ENCODE measurements at places on chromosomes 5 and 9. TPM values are rescaled to one million over a fixed set of nuclear protein-coding genes. Genes with fewer than 3 reads are reported as not detected.

PCDHB6 gene
- total RNA-seq, result 1.6 TPM

FAM200C gene
- 4.8 TPM for total RNA-seq

CARTPT gene
- not detected for total RNA-seq

TMEM174 gene
- not detected for total RNA-seq

ADCY2 gene
- total RNA-seq, result 8.3 TPM

ANKRD31 gene
- total RNA-seq, result 0.42 TPM

MAP1B gene
- 437 TPM for total RNA-seq

IL9 gene
- not detected for total RNA-seq

NR2F1 gene
- 31.5 TPM for total RNA-seq

TAL2 gene
- not detected for total RNA-seq

PRSS3 gene
- not detected for total RNA-seq

GHR gene
- total RNA-seq, result 11.4 TPM

CWC27 gene
- total RNA-seq, result 21.4 TPM

DNA sequence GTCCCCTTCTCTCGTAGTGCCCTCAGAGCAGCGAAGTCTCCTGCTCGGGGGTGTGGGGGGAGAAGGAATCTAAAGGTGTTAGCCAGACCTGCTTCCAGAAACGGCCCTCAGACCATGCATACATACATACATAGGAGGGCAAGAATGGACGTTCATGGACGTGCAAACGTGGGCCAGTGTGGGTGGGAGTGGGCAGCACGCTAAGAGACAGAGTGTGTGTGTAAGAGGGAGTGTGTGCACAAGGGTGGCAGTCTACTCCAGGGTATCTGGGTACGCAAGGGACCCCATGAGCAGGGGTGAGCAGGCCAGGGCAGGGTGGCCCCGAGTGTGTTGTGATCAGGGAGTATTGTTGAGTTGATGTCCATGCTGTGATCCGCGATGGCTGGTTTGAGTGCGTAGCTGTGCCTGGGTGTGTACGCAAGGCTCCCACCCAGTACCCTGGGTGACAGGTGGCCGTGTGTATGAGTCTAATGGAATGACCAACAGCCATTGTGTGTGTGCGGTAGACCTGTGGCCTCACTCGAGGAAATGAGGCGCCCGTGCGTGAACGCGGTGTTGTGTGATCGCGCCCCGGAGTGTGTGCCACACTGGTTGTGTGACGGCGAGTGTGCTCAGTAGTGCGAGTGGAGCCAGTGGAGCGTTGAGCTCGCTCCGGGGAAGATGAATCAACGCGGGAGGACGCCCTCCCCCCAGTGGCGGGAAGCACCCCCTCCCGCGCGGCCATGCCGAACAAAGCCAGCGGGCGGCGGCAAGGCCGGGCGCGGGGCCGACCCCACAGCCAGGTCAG is 826 bp downstream of the GPRIN1 start:
- DNase-seq, result no peak

DNA sequence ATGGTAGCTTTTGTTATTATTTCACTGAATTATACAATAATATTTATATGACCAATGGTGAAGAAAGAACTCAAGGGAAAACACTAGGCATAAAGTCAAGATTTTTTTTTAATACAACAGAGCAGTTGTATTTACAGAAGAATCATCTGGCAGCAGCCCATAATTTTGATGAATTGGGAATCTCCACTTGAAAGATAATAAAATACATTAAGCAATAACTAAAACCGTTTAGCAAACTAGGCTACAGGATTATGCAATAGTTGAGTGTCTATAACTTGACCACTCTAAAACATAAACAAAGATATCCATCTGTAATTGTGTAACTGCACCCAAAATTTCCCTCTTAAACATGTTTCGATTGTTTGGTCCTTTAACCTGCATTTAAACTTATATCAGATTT is 80.8 kb downstream of the SNCAIP start:
- no peak for DNase-seq

DNA sequence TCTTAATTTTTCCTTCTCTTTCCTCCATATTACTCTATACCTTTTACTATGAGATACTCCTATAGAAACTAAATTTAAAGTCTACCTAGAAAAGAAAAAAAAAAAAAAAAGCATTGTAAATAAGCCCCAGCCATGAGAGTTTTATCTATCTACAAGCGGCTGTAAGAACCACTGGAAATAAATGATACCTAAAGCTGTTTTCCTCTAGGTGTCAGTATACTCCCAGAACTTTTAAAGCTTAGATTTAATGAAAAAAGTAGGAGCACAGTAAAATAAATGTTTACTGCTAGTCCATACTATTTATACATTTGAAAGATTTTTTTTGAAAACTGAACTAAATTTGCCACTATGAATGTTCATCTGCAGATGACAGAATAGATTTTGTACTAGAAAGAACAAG is 26.2 kb downstream of the TYRP1 start:
- no peak for DNase-seq

DNA sequence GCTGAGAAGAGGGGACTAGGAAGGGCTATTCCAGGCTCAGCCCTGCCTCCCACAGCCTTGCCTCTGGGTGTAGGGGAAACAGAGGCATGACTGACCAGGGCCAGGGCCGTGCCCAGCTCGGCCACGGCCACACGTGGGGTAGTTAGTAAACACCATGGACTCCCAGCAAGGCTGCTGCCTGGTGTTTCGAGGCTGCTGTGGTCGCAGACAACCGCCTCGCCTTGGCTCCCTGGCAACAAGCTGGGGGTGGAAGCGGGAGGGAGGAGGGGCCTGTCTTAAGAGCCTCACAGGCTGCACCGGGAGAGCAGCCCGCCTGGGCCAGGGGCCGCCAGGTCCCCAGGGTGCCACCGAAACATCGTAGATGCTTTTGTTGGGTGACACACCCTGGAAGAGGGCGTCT is 90.2 kb upstream of the CACNA1B start:
- DNase-seq, result peak; percentile 41

DNA sequence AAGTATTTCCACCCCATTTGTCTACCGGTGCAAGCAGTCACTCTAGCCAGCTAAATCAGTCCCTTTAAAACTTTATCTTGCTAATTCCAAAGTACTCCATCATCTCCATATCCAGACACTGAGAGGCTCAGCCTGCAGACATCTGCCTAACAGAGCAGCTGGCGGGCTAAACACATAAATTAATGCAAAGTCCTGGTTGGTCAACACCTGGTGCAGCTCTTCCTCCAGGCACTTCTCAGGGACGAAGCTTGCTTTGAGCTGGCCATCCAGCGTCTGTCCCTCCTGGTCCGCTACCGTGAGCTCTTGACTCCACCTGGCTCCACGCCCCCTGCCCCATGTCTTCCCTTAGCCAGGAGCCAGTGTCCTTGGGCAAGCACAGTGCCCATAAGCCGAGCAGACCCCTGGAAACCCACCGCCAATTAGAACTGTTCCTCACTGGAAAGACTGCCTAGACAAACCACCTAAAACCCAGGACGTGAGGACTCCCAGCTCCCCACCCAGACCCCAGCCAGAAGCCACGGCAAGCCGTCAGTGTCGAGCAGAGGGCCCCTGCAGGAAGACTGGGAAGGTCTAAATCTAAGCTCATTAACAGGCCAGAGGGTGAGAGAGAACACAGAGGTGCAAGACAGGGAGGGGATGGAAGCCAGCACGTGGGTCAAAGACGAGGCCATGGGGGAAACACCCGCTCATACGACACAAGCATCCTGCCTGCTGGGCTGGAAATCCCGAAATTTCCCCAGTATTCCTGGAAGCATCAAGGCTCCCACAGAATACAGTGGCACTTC is 120.0 kb downstream of the COL23A1 start:
- DNase-seq, result no peak

GRCh38 chr5:96481867-96482266 is 48.8 kb upstream of the PCSK1 start:
- no peak for DNase-seq

- DNase-seq, result no peak
Measured at GRCh38 chr9:994005-994404, 17.6 kb downstream of the DMRT3 start.

DNA sequence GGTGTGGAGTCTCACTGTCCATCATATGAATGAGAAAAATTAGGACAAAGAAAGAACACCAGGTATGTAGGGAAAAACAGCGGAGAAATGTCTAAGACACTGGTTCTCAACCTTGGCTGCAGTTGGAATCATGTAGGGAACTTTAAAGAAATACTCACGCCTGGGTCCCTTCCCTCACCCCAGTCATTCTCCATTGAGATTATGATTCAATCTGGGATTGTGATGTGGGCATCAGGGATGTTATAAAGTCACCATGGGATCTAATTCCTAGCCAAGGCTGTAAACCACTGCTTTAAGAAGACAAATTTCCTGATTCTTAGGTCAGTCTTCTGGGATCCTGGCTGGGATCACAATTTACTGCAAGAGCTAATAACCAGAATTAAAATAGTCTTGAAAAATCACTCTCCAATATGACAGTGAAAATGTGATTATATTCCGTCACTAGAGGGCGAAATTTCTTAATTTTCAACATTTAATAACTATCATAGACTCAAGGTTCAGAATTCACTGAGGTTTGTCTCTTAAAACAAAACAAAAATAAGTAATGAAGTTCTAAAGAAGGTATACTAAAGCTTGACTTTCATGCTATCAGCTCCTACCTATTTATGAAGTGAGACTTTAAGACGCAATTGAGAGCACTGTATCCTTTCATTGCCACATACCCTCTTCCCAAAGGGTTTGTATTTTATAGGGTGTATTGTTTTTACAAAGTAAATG is 60.5 kb downstream of the GLDC start:
- no peak for DNase-seq

DNA sequence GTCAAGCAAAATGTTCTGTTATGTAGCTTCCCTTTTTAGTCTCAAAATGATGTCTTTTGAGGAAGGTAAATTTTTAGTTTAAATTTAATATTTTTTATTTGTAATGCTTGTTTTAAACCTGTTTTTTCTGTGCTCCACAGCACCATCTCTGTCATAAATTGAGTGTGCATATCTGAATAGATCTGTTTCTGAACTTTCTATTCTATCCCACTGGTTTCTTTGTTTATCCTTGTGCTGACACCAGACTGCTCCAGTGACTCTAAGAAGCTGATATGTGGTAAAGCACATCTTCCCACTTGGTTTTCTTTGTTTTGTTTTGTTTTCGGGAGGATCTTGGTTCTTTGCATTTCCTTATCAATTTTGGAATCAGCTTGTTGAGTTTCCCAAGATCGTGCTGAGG is 7.1 kb upstream of the RNF145 start:
- DNase-seq, result no peak

DNA sequence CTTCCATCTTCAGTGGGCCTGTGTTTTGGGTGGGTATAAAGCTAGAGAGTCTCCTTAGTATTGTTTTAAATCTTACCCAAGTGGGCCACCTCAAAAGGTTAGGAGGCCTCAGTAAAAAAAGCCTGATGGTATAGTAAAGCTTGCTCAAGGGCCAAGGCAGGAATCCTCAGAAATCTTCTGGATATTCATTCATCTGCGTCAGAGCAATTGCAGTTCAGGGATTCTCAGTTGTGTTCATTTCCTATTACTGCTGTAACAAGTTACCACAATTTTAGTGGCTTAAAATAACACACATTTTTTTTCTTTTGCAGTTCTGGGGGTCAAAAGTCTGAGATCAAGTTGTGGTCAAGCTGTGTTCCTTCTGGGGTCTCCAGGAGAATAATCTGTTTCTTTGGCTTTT is 985.5 kb downstream of the TLE4 start:
- no peak for DNase-seq

- DNase-seq, result no peak
Measured at GRCh38 chr9:103734471-103734870, 359.6 kb upstream of the SMC2 start.

GRCh38 chr9:23290973-23291372 is 535.1 kb downstream of the ELAVL2 start:
- no peak for DNase-seq

- DNase-seq, result no peak
Measured at GRCh38 chr9:96871176-96871575, 16.9 kb upstream of the ZNF782 start.

DNA sequence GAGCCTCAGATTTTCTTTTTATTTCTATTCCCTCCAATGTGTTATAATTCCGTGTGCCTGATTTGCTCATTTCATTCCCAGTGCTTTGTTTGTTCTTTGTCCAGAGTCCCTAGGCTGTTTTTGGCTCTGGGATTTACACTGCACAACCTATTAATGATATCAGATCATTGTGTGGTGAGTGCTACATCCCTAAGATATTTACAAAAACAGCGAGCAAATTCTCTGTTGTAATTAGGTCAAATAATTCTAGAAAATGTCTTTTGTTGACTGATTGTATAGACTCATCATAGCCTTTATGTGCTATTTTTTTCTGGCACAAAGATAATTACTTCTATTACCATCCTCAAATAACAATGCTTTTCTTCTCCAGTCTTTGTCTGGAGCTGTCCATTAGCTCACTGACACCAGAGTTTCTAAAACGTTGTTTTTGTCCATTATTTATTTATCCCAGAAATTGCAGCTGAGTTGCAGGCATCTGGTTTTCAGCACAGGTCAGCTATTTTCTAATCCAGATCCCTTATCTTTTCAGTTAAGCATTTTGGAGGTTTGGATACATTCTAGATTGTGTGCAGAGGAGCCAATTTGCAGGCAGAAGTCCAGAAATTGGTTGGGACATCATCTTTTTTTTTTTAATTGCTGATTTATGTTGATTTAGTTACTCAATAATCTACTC is 379.9 kb upstream of the DMAC1 start:
- no peak for DNase-seq

DNA sequence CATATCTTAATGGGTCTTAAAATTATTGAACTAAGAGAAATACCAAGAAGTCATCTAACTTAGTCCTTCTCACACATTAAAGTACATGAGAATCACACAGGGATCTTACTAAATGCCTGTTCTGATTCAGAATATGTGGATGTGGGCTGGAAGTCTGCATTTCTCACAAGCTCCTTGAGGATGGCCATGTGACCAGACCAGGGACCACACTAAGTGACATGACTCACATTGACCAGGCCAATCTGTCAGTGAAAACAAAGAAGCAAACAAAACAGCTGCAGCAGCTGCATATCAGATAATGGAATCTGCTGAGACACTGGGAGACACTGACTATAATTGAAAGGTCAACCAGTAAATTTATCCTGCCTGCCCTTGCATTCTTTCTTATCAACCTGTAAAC is 110.5 kb downstream of the ADAMTS12 start:
- no peak for DNase-seq

GRCh38 chr5:41325074-41325473 is 111.7 kb upstream of the C6 start:
- DNase-seq, result no peak

DNA sequence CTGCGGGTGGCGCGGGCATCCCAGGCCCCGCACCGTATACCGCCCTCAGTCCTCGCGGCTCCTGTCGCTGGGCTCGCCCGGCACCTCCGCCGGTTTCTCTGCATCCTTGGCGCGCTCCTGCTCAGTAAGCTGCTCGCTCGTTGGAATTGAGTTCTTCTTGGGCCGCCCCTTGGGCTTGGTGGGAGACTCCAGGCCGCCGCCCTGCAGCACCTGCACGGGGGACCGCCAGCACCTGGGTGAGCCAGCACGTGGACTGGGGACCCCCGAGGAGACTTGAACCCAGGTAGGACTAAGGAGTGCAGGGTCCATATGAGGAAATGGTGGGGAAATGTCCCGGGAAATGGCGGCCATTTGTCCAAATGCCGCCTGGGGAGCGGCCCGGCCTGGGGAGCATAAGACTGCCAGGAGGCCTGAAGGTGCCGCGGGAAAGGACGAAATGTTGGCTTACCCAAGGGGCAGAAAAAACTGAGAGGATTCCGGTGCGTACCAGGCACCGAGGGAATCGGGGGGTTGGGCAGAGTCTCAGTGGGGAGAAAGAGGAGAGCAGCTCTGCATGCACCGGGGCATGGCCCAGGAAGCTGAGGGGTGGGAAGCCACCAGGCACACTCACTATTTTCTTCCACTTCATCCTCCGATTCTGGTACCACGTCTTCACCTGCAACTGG is 2.9 kb downstream of the BARX1 start:
- DNase-seq, result no peak

- no peak for DNase-seq
Measured at GRCh38 chr5:130502702-130503101, 598.4 kb downstream of the CHSY3 start.

GRCh38 chr5:135322271-135322670 is 76.8 kb downstream of the MACROH2A1 start:
- no peak for DNase-seq

All from posterior vena cava (tissue), 2 donors.